ENCODE measurements at places on chromosomes 1 and 21.
A peak's percentile ranks its signal among the peaks of the same experiment; 100 is the strongest.

DNA sequence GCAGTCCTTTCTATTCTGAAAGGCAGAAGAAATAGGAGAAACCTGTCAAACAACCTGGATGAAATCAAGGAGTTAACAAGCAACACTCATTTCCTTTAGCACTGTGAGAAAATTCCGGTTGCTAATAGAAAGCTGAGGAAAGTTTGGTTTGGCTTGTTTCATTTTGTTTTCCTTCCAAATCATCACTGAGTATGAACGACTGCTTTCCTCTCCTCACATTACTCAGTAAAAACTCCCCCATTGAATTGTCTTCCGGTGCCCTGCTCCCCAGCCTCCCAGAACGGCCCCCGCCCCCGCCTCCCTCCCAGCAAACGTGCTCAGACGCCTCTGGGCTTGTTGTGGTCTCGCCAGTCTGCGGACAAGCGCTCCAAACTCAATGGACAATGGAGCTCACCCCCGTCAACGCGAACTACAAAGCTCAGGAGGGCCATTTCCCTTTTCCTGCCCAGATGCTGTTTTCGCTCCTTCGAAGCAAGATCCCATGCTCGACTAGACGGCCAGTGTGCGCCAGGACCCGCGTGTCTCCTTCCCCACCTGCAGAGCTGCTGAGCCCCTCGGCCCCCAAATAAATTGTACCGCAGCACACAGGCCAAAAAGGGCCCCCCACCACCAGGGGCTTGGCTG, 747 bp downstream of the STX6 start:
- DNase-seq: peak; percentile 49

DNA sequence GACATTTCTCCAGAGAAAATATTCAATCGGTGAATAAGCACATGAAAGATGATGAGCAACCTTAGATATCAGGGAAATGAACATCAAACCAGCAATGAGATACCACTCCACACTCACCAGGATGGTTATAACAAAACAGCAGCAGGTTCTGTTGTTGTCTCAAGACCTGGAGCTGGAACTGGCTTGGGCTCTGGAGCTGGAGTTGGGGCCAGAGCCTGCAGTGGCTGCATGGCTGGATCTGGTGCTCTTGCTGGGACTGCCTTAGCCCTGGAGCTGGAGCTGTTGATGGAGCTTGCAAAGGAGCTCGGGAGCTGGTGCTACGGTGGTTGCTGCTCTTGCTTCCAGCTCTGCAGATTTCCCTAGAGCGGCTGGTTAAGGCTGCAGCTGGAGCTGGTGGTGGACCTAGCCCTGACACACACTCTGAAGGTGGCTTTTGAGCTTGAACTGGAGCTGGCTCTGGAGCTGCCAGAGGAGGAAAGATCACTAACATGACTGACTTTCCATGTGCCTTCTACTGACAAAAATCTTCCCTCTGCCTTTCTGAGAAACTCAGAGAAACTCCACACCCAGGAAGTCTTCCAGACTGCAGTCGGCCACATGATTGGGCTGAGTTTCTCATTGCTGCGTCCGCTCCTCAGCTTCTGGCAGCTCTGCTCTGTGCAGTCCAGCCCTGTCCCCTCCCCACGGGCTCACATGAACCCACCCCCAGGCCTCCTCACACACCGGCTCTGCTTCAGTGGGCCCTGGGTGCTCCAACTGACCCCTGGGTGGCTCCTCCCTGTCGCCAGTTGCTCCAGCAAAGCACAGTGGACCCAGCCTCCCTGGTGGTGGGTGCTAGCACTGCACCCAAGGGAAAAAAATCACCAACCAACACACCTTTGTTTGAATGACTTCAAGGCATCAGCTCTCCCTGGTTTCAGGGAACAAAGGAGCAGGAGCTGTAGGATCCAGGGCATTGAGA, 139.1 kb upstream of the FMN2 start:
- DNase-seq: no peak

GRCh38 chr1:36871146-36871971, 163.0 kb downstream of the GRIK3 start:
- DNase-seq: peak; percentile 7

DNA sequence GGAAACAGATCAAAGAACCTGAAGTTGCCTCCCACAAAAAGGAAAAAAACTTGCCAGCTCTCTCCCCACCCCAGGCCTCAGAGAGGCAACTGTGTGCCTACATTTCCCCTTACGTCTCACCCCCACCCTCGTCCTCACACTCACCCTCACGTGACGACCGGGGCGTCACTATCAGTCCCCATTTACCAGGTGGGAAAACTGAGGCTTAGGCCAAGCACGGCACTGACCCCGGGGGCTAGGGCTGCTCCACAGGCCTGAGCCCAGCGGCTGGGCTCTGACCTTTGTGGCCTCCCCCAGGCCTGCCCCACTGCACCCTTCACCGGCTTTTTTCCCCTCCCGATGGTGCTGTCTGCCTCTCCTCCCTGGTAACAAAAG, 51.5 kb upstream of the RUNX3 start:
- DNase-seq: no peak

- DNase-seq: peak; percentile 37
These were observed 534 bp downstream of the C1orf56 start for GRCh38 chr1:151047925-151048644.

DNA sequence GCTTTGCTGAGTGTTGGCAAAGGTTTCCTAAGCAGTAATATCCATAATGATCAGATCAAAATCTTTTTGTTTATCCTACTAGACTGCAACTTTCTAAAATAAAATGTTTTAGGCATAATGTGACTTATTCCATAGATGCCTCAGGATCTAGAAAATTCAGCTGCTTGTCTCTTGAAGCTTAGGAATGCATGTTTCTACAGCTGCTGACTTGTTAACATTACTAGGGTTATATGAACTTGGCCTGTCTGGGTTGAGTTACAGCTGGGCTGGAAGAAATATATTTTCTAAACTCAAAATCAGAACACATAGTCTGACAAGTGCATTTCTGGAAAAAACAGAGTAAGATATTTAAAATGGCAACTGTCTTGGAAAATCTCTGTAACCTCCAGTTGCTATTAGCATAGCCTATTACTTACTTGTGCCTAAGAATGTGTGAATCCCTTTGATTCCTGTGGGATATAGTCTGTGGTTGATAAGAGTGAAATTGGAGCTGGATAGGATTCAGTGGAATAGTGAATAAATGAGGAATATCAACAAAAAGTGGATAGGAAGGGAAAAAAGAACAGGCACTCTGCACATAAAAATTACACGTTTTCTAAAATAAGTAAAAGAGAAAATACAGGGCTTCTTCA, 61.2 kb downstream of the RGS4 start:
- DNase-seq: no peak

DNA sequence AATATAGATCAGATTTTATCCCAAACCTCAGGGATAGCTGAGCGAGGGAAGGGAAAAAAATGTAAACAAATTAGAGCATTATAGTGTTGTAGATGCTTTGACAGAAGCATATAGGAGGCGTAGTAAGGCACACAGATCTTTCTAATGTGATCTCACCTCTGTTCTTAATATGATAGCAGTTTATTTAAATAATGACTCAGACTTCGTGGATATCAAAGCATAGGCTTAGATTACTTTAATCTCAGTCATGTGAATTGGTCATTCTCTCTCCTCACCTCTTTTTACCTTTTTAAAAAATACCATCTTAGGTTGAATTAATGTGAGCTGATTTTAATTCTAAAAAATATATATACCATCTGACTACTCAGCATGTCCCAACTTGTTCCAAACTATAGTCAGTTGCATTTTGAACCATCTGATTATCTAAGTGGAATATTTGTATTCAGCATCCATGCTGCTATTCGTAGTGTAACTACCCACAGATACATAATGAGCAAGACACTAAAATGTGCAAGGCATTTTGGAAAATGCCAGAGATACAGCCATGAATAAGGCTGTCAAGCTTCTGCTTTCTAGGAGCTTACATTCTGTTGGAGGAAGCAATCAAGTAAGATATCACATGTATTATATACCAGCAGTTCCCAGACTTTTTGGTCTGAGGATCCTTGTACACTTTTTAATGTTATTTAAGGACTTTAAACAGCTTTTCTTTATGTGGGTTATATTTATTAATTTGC, 76.7 kb downstream of the OSBPL9 start:
- no peak for DNase-seq

- DNase-seq: no peak
These were observed 200.0 kb downstream of the LIPI start for GRCh38 chr21:14010729-14011128.

- DNase-seq: no peak
These were observed 165.7 kb upstream of the IRF2BP2 start for GRCh38 chr1:234775477-234776246.

- DNase-seq: no peak
These were observed 6.4 kb downstream of the DISP1 start for GRCh38 chr1:222821239-222821638.

DNA sequence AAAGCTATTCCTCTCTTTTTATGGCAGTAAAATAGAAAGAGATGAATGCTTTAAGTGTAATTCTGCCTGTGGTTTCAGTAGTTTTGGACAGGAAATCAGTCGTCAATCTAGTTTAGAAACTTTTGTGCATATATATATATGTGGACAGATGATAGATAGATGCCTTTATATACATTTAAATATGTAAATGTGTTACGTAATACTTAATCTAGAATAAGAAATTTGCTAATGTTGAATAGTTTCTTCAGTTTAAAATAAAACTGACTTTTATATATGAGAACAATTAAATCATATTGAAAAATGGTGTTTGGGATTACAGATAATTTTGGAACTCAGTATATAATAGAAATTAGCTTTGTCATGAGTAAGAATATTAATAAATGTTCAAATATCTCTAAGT, 1165.7 kb upstream of the NCAM2 start:
- DNase-seq: no peak

DNA sequence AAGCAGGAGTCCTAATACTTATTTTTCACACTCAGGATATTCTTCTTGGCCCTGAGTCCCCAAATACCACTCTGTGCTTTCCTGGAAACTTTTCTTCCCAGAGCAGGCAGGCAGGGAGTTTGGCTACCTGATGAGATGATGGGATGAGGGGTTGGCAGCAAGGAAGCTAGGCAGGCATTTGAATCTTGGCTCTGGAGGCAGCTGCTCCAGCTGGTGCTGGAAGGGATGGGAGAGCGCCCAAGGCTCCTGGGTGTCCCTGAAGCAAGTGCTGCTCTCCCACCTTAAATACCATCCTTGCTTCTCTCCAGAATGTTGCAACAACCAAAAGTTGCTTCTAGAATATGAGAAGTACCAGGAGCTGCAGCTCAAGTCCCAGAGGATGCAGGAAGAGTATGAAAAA, 48.0 kb upstream of the TMEM125 start:
- DNase-seq: no peak

DNA sequence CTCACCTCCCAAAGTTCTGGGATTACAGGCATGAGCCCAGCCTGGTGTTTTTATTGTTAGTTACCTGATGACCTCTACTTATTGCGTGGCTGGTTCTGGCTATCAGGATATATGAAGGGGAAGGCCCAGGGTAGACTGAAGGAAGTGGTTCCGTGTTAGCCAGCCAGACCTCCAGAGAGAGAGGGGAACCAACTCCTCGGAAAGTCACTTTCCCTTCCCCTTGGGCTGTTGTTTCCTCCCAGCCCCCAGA, 2.5 kb upstream of the RCSD1 start:
- DNase-seq: no peak

DNA sequence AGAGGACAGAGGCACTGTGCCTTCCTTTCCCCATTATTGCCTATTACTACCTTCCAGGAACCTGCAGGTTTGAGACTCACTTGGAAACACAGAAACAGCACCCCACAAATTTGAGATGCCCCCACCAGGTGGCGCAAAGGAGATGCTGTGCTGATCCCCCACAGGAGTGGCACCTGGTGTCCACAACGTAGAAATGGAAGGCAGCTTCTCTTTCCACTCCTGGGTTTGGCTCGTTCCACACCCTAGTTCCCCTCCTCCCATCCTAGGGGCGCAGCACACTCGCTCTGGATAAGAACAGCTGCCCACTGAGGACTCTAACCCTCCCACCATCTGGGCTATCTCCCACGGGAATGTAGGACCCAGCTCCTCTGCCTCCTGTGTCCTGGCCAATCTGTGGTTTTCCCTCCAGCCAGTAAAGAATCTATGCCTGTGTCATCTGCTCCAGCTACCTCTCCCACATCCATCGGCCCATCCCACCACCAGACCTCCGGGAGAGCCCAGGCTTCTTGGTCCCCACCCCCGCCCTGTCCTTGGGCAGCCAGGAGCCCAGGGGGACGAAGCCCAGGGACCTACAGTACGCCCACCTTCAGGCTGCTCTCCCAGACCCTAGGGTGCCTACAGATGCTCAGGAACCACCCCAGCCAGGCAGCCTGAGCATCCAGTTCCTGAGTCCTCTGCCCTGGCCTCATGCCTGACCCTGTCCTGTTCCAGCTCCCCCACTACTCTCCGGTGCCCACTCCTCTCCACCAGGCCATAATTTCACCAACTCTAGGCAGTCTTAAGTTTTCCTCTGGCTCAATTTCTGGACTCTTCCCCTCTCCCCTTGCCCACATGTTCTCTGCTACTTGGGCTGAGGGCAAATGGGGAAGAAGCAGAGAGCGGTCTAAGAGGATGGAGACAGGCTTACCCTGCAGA, 549 bp downstream of the THBS3 start:
- peak; percentile 70 for DNase-seq

DNA sequence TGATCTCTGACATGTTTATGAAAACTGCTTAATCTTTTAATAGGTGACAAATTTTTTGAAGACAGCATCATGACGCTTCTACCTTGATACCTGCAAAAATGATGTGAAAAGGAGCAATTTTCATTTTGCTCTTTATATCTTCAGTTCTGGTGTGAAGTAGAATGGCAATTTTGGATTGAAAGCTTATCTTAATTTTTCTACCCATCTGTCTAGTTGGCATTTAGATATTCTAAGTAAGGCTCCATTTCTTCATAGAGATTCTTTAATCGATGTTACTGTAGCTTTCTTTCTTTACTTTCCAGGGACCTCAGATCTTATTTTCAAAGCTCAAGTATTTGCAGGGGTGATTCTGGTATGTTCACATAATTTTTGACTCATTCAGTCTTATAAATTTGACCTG, 32.3 kb upstream of the GPR52 start:
- no peak for DNase-seq

DNA sequence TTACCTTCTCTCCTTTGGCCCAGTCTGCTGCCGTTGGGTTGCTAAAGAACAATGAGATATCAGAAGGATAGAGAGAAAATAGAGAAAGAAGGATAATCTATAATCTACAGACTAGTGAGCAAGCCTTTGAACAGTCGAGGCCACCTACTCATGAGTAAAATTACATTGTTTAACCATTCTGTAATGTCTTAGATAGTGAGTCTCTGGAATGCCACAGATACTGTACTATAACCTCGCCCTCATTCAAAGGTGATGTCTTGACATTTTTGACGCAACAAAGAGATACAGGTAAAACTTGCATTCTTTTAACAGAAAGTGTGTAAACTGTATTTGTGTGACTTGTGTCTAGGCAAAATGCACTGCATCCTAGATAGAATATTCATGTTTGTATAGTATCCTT, 77.9 kb downstream of the LAMC1 start:
- no peak for DNase-seq

- no peak for DNase-seq
These were observed 108.4 kb downstream of the WDR4 start for GRCh38 chr21:42770717-42771502.

DNA sequence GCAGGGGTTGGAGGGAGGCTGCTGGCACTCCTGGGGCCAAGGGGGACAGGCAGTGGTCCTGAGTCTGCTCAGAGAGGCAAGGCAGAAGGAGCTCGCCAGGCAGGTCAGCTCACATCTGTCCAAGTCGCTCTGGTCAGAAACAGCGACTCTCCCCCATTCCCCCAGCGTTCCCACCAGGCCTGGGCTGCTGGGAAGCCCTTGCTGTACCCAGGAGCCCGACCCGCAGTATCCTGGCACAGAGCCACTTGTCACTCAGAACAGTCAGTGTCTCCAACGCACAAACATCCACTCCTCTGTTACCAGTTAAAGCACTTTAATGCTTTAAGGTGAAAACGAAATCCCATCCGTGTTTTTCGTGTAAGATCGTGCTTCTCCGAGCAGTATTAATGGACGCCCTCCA, 16.6 kb upstream of the CCDC27 start:
- no peak for DNase-seq
